ENCODE measurements at places on chromosomes 5 and 9.

DNA sequence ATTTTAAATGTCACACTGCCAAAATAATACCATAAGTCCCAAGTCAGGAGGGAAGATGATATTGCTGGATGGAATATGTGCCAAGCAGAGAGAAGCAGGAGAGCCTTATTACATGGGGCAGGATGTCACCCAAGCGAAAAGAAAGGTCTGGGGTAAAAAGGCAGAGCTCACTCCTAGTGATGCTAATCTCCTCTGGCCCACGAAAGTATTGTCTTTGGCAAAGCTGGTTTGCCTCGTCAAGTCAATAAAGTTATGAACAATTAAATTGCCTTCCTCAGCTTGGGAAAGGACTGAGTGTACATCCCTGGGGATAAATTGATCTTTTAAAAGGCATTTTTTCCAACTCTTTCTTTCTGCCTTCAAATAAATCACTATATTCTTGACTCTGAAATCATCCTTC lies 220.6 kb downstream of the DMAC1 start:
- no peak for DNase-seq

DNA sequence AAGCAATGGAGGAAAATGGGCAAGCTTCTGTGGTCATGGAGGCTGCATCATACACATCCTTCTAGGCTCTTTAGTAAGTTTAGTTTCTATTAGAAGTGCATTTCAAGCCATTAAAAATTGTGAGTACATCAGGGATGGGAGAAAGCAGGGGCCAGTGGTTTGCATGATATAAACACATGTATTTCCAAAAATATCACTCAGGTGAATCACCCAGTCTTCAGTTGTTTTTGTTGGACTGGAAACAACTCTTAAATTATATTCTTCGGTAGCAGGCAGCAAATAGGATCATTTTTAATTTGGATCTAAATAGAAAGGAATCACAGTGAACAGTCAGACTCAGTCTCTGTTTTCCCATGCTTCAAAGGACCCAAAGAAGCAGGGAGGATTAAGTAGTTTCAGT lies 657.9 kb downstream of the TLR4 start:
- DNase-seq = no peak

GRCh38 chr5:180668835-180669596 lies 19.6 kb upstream of the FLT4 start:
- no peak for DNase-seq

- peak; percentile 82 for DNase-seq
These were observed 42.4 kb downstream of the FYB1 start for GRCh38 chr5:39176759-39177630.

DNA sequence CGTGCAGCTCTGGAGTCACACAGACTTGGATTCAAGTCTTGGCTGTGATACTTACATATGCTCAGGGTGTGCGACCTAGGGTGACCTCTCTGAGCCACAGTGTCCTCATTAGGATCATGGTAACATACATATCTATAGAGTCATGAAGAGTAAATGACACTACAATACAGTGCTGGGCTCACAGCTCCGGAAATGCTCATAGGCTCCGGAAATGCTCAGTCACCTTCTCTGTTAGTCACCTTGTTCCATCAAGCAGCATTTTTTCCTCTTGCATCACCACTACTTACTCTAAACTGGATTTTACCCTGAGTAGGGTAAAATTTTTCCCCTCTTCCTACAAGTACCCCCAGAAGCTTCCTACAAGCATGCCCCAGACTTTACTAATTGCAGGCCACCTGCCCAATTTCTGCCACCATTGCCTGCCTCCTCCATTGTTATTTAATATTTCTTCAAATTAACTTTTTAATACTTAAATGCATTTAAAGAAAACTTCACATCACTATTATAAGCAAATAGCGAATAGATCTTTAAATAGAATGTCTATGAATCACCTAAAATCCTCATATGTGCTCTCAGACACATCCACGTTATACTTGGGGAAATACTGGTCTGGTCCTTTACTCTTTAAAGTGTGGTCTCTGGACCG lies 147.6 kb upstream of the SPRY4 start:
- DNase-seq = peak; percentile 55

GRCh38 chr5:55911784-55912653 lies 60.9 kb downstream of the IL31RA start:
- no peak for DNase-seq

DNA sequence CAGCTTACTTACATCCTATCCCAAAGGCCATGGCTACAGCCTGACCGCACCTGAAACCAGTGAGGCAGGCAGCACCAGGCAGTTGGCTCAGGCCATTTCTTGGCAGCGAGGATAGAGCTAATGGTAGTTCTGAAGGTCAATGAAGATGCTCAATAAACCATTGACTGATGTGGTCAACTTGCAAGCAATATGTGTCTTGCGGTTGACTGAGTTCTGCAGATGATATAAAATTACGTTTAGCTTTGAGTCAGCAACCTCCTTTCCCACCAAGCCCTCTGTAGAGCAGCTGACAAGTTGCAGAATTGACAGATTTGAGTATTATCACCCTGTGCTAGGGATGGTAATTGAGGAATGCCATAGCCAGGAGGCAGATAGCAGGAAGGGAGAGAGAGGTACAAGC lies 189.0 kb upstream of the PUM3 start:
- no peak for DNase-seq

GRCh38 chr5:128870373-128870772 lies 94.9 kb upstream of the SLC27A6 start:
- no peak for DNase-seq

- DNase-seq = peak; percentile 28
These were observed 1.9 kb upstream of the CRB2 start for GRCh38 chr9:123353984-123354591.

GRCh38 chr9:128923493-128923883 lies 2.7 kb downstream of the PHYHD1 start:
- no peak for DNase-seq

- no peak for DNase-seq
These were observed 197.7 kb downstream of the PRELID2 start for GRCh38 chr5:145637396-145637795.

DNA sequence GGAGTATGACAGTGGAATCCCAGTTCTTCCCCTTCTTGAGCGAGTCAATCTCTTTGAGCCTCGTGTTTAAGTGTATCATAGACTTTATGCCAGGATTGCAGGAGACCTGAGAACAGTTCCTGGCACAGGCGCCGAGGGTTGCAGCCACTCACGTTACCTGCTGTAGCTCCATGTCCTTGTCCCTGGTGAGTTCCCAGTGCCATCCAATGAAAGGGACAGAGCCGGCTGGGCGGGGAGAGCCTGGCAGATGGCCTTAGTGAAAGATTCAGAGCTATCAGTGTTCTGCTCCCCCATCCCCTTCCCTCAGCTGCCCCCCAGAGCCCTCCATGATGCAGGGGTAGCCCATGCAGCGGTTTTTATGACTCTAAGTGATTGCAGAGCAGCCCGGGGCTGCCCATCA lies 554.0 kb downstream of the BNC2 start:
- no peak for DNase-seq

GRCh38 chr5:87099968-87100367 lies 167.7 kb upstream of the RASA1 start:
- DNase-seq = no peak

GRCh38 chr9:133772581-133772980 lies 34.4 kb upstream of the SARDH start:
- DNase-seq = no peak

DNA sequence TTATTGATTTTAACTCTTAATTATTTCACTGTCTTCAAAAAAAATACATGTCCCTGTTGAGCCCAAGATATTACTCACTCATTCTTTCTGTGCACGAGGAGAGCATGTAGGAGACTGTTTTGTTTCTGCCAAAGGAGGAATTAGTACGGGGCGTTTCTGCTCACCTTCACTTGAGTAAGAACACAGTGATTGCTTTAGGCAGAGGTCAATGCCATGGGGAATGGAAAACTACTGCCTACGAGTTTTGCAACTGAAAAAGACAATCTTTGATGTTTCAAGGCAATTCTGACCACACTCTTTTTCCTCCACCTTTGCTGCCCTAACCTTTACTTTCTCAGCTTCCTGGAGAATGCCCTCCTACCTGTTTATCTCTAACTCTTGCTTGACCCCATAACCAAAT lies 109.4 kb downstream of the CCDC192 start:
- DNase-seq = no peak

DNA sequence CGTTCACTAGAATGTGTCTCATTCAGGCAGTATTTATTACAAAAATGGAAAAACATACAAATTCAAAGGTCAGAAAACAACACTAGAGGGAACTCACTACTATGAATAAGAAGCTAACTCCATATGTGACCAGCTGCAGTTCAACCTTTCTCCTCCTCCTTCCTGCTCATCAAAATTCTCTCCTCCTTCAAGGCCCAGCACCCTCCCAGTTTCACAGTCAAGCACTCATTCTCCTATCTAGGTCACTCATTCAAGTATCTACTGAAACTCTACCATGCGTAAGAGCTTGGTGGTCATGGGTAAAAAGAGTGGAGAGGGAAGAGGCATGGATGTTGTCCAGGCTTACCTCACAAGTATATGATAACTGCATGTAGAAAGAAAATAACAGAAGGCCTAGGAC lies 27.7 kb downstream of the ECPAS start:
- no peak for DNase-seq

GRCh38 chr5:109907731-109908130 lies 218.0 kb downstream of the MAN2A1 start:
- no peak for DNase-seq

- no peak for DNase-seq
These were observed 19.9 kb downstream of the ENHO start for GRCh38 chr9:34502891-34503290.

GRCh38 chr5:82347201-82347865 lies 69.2 kb upstream of the RPS23 start:
- no peak for DNase-seq

DNA sequence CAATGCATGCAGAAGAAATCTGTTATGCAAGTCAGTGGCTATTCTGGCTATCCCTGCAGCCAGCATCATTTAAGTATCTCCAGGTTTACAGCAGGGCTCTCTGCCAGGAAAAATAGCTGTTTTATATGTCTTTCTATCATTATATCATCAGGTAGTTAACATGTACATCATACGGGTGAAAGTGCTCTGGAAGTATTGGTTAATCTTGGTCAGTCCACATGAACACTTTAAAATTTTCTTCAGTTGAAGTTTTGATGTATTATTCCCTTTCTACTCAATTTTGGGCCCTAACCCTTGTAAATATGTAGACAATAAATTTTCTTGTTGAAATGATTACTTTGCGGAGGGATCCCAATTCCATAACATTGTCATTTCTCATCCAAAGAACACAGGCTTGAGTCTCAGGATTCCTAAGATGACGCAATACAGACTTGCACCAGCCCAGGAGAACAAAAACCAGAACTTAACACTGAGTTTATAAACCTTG lies 67.5 kb downstream of the SEMA6A start:
- DNase-seq = no peak

DNA sequence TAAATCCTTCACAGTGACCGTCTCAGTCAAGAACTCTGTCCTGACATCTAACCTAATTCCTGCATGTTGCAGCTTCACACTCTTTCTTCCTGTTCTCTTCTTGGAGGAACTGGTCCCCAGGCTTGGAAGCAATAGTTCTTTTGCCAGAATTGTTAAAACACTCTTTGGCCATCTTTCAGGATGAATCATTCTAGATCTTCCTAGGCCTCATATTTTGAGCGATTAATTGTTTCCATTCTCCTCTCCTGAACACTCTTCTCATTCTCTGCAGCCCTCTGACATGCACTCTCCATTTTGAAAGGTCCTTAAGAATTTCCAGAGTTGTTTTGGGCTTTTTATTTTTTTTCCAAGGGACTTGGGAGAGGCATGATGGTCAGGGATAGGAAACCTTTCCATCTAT lies 85.8 kb downstream of the FAM114A2 start:
- DNase-seq = no peak

DNA sequence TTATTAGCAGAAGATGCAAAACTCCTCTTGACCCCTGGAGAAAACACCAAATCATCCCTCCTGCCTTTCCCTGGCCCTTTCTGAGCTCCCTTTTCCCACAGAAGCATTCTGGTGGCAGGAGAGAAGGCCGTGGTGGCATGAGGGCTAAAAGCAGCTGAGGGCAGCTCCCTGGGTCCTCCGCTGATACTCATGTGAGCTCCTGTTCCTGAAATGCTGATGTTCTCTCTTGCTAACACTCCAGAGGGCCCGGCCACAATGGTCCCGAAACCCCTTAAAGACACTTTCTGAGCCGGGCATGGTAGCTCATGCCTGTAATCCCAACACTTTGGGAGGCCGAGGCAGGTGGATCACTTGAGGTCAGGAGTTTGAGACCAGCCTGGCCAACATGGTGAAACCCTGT lies 183.1 kb downstream of the HSPA4 start:
- no peak for DNase-seq

GRCh38 chr5:60488466-60489130 lies 211.4 kb downstream of the DEPDC1B start:
- DNase-seq = no peak

GRCh38 chr9:72954431-72955125 lies 1.7 kb upstream of the ALDH1A1 start:
- DNase-seq = no peak

- no peak for DNase-seq
These were observed 36.4 kb upstream of the ADAMTSL1 start for GRCh38 chr9:18437315-18438201.

DNA sequence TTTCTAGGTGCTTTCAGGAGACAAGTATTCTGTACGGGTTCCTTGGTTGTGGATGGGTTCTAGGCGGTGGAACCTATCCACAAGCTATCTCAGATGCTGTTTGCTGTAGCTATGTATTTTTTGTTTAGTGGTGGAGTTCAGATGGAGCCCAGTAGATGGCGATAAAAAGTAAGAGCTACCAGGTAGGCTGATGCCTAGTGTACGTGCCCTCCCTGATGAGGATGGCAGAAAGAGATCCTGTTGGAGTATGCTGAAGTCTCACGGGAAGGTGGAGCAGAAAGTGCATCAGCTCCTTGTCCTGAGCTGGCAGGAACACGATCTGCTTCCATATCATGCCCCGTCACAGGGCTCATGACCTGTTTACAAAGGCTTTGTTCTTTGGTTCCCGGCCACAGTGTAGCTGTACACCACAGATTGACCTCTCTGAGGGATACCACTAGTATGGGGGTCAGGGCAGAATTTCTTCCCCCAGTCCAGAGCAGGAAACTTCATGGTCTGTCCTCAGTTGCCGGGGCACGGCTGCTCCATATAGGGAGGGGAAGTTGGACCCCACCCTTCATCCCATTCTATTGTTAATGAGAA lies 12.6 kb upstream of the UGT3A2 start:
- peak; percentile 29 for DNase-seq

DNA sequence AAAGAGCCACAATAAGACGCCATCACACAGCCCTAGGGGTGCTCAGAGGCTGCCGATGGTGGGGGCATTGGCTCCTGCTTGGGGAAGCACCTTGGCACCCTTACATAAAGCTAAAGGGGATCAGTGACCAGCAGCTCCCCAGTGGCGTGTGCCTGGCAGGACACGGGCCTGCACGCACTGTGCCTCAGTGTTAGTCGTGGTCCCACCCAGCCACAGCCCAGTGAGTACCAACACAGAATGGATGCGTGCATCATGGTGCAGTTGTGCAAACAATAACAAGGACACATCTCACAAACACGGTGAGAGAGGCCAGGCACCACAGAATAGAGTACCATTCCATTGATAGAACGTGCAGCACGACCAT lies 103.2 kb downstream of the WNK2 start:
- no peak for DNase-seq

GRCh38 chr5:147445917-147446316 lies 64.0 kb downstream of the DPYSL3 start:
- no peak for DNase-seq

GRCh38 chr5:71757590-71758543 lies 38.8 kb downstream of the CARTPT start:
- peak; percentile 38 for DNase-seq

- DNase-seq = no peak
These were observed 62.1 kb upstream of the IL6ST start for GRCh38 chr5:56056875-56057274.
